Uterus (tissue), 4 donors: ENCODE measurements at places on chromosomes 11 and 22. TPM values are rescaled to one million over a fixed set of nuclear protein-coding genes. Genes with fewer than 3 reads are reported as not detected.

PGA5 gene
- not detected for total RNA-seq

LGALS12 gene
- not detected for total RNA-seq

ZFTA gene
- 51.5 TPM for total RNA-seq

DDTL gene
- total RNA-seq, result 3.4 TPM

KCNJ11 gene
- total RNA-seq, result not detected

CEND1 gene
- not detected for total RNA-seq

TTC36 gene
- 1.8 TPM for total RNA-seq

ZFP91 gene
- 56.7 TPM for total RNA-seq

P2RY2 gene
- total RNA-seq, result 0.98 TPM

SYT7 gene
- 10.0 TPM for total RNA-seq

EPS8L2 gene
- total RNA-seq, result 52.8 TPM

OR5B21 gene
- not detected for total RNA-seq

LRRC56 gene
- not detected for total RNA-seq

RFPL2 gene
- not detected for total RNA-seq

KBTBD3 gene
- 9.4 TPM for total RNA-seq

ACTN3 gene
- total RNA-seq, result 0.46 TPM

MS4A6E gene
- total RNA-seq, result not detected

CASP12 gene
- 1.2 TPM for total RNA-seq

NEU3 gene
- total RNA-seq, result 15.8 TPM

C11orf52 gene
- total RNA-seq, result 2.4 TPM

SLC29A2 gene
- 1.5 TPM for total RNA-seq

CEP126 gene
- 4.7 TPM for total RNA-seq

SCGB1A1 gene
- not detected for total RNA-seq

PITPNM1 gene
- 89.7 TPM for total RNA-seq

TRIM3 gene
- 9.5 TPM for total RNA-seq

ZNF214 gene
- total RNA-seq, result 3.8 TPM

CABP4 gene
- total RNA-seq, result 1.9 TPM

CARD18 gene
- total RNA-seq, result not detected

WNT7B gene
- total RNA-seq, result not detected

ABCC8 gene
- under 0.01 TPM for total RNA-seq

OR52N1 gene
- not detected for total RNA-seq

MFRP gene
- not detected for total RNA-seq

NCF4 gene
- 1.8 TPM for total RNA-seq

CREB3L1 gene
- total RNA-seq, result 14.8 TPM

APIP gene
- total RNA-seq, result 20.7 TPM

MN1 gene
- total RNA-seq, result 8.6 TPM

EFEMP2 gene
- 165 TPM for total RNA-seq

VWCE gene
- total RNA-seq, result 6.5 TPM

KRTAP5-7 gene
- total RNA-seq, result not detected

RASD2 gene
- total RNA-seq, result not detected

DEPDC7 gene
- 1.3 TPM for total RNA-seq

TBX10 gene
- total RNA-seq, result not detected

SCN3B gene
- total RNA-seq, result 2.8 TPM

CASP1 gene
- 16.6 TPM for total RNA-seq
